ENCODE measurements at places on chromosomes 11 and 22. TPM values are rescaled to one million over a fixed set of nuclear protein-coding genes. Genes with fewer than 3 reads are reported as not detected.

Gene SLC6A5
- not detected for polyA plus RNA-seq

Gene OR51G1
- not detected for polyA plus RNA-seq

Gene GAS2
- 0.98 TPM for polyA plus RNA-seq

Gene EMID1
- not detected for polyA plus RNA-seq

DNA sequence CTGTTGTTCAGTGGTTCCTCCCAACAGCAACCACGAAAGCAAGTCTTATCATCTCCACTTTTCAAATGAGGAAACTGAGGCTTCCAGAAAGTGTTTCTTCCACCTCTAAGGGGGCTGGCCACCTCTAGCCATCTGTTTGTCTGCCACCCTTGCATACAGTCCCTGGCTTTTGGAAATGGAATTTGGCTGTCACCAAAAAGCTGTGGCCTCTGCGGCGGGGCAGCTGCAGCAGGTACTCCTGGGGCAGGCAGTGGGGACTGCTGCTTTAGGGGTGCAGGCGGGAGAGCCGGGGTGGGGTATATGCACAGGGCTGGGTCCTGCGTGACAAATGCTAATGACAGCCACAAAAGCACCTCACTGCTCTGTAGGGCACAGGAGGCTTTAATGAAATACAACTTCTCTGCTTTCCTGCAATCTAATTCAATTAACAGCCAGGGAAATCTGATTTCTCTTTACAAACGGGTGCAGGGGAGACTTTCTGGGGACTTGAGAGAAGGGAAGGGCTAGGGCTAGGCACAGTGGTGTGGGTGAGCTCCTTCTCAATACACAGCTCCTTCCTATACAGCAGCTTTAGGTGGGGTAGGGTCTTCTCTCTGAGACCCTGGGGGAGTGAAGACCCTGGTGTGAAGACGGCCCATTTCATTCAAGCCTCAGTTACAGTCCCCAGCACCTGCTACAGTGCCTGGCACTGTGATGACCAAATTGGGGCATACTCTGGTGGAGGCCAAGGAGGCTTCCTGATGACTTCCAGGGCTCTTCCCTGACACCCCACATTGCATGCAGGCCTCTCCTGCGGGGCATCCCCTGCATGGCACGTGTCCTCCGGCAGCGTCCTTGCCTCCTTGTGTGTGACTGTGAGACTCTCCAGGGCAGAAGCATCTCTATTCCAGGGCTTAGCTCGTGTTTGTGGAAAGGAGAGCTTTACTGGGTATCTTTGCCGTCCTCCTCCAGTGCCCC lies 161.6 kb downstream of the CEP164 start:
- DNase-seq = no peak

DNA sequence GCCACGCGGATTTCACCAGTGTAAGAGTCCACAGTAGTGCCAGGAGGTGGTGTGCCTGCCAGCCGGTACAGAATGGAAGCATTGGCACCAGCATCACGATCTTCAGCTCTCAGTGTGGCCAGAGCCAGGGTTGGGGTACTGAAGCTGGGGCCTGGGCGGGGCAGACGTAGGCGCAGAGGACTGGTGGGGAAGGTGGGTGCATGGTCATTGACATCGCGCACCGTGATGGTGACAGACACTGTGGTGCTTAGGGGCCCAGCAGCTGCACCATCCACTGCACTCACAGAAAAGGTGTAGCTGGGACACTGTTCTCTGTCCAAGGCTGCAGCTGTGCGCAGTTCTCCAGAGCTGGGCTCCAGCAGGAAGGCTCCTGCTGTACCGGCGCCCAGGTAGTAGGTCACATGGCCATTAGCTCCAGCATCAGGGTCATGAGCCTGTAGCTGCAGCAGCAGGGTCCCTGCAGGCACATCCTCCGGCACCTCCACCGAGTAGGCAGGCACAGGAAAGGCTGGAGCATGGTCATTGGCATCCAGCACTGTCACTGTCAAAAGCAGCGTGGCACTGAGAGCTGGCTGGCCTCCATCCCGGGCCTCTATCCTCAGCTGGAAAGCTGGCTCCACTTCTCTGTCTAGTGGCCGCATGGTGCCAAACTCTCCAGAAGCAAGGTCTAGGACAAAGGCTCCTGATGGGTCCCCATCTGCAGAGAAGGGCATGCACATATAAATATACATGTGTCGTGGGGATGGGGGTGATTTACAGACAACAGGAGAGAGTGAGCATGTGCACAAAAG lies 7.9 kb upstream of the TPP1 start:
- no peak for DNase-seq

- no peak for DNase-seq
These were observed 78.5 kb downstream of the LUZP2 start for GRCh38 chr11:24575392-24575791.

DNA sequence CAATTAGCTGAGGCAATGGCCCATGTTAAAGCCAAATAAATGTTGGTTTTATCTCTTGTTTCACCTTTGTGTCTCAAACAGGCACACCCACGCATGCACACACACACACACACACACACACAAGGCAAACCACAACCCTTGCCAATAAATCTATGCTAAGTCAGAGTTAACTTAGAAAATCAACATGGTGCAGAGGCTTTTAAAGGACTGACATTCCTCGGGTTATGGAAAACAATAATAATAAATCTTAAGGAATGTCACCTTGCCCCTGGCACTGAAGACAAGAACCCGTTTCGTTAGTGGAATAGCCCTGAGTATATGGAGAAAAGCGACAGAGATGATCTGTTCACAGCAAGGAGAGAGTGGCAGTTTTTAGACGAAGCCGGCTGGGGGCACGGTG lies 326.3 kb downstream of the NTM start:
- DNase-seq = no peak
